Activated CD8-positive, alpha-beta memory T cell treated with anti-CD3 and anti-CD28 coated beads for 48 hours (primary cell): ENCODE measurements at places on chromosomes 13 and 19.

GRCh38 chr19:3471954-3472655, 8.2 kb downstream of the SMIM24 start:
- no peak for DNase-seq

- no peak for DNase-seq
Observed at GRCh38 chr19:10408511-10409283, 5.4 kb upstream of the CDC37 start.

- no peak for DNase-seq
Observed at GRCh38 chr13:32538143-32538620, 413 bp downstream of the N4BP2L2 start.

DNA sequence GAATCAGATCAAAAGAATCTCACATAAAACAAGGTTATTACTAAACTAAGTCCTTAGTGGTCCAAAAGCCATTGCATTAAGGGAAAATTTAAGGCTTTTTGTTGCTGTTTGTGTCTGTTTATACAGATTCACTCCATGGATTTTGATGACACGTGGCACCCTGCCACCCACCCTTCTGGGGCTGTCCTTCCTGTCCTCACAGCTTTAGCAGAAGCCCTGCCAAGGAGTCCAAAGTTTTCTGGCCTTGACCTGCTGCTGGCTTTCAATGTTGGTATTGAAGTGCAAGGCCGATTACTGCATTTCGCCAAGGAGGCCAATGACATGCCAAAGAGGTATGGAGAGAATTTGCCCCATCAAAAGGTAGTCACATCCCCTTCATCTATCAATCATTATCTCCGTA, 6.9 kb downstream of the ACOD1 start:
- no peak for DNase-seq

DNA sequence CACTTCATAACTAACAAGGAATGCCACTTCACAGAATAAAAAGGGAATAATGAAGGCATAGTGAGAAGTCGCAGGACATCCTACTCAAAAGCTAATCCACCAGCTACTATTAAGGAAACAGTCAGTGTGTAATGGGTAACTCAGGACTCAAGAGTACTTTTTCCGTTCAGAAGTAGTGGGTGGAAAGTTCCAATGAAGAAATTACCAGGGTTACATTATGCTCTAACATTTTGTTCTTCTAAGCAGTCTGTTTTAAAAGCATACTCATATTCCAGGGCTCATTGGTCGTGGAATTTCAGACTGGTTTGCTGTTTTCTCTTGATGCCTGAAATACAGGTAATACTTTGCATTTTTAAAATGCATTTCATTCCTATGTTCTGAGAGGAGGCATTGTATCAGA, 222.4 kb upstream of the IRS2 start:
- DNase-seq: no peak

DNA sequence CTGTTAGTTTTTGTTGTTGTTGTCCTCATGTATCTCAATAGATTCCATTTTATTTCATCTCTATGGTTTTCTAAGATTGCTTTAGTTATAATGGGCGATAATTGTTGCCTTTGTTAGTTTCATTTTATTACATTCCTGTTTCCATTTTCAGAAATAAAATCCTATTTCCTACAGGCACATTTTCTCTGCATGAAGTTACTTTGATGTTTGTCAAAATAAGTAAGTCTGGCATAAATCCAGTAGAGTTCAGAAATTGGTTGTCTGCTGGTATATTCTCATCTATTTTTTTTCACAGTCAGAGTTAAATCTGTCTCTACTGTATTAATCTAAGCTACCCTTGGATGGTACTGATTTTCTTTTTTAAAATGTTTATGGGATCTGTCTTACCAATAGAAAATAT, 204.1 kb downstream of the MYO16 start:
- DNase-seq: no peak

DNA sequence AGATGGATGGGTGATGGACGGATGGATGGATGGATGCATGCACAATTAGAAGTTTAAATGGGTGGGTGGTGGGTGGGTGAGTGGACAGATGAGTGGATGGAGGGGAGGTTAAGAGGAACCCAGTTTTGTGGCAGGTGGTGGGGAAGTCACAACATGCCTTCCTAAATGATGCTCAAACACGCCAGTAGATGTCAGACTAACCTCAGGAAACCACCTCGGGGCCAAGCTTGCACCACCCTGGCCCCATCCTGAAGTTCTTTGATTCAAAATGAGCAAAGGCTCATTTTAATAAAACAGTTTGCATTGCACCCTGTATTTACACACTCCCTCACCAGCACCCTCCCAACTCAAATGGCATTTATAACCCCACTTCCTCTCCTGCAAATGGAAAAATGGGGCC, 91.4 kb upstream of the CACNA1A start:
- no peak for DNase-seq

DNA sequence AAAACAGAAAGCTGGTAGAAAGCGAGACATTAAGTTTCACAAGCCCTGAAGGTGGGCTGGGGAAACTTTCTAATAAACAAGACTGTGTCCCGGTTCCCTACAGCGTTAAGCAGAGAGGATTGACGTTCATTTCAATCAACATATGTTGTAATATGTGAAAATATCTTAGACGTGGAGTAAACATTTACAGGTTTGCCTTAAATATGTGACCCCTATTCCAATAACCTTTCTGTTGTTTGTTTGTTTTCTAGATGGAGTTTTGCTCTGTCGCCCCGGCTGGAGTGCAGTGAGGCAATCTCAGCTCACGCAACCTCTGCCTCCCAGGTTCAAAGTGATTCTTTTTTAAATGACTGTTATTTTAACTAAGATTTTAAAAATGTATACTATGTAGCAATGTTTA, 526.2 kb downstream of the SUCLA2 start:
- no peak for DNase-seq
